ENCODE measurements at places on chromosomes 7 and 10.

- DNase-seq = no peak
These were observed 99.9 kb downstream of the TRIL start for GRCh38 chr7:28858206-28858605.

- no peak for DNase-seq
These were observed 26.2 kb downstream of the VSTM4 start for GRCh38 chr10:49089152-49089551.

- no peak for DNase-seq
These were observed 472.4 kb upstream of the MGMT start for GRCh38 chr10:128994598-128995143.

GRCh38 chr10:20552382-20552781 lies 344.7 kb downstream of the NEBL start:
- no peak for DNase-seq
